Kidney (tissue), 22 donors: ENCODE measurements at places on chromosomes 2 and 18. TPM values are rescaled to one million over a fixed set of nuclear protein-coding genes. Genes with fewer than 3 reads are reported as not detected.

ALKAL2 gene
- 18.2 TPM for total RNA-seq

TEKT4 gene
- total RNA-seq, result 0.16 TPM

SLC8A1 gene
- 33.9 TPM for total RNA-seq

CCDC102B gene
- total RNA-seq, result 6.8 TPM

ANKRD29 gene
- 4.9 TPM for total RNA-seq

ACADL gene
- total RNA-seq, result 21.1 TPM

- H3K4me3 ChIP-seq, result no peak overlapping the region
- no peaks in the 10 kb centered on the region for H3K4me1 ChIP-seq
- H3K36me3 ChIP-seq, result no peaks in the 10 kb centered on the region
- no peak overlapping the region for H3K27ac ChIP-seq
- H3K27me3 ChIP-seq, result no peaks in the 10 kb centered on the region
Observed at GRCh38 chr18:402129-402528, 98.4 kb downstream of the COLEC12 start.

DNA sequence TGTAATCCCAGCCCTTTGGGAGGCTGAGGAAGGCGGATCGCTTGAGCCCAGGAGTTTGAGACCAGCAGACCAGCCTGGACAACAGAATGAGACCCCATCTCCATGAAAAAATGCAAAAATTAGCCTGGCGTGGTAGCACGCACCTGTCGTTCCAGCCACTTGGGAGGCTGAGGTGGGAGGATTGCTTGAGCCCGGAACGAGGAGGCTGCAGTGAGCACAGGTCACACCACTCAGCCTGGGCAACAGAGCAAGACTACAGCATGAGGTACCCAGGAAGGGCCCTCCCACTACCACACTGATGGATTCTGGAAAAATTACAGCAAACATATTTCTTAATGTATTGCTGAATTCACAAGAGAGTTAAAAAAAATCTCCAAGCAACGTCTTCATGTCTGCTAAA, 56.3 kb upstream of the HPCAL1 start:
- H3K4me1 ChIP-seq, result no peaks in the 10 kb centered on the region
- H3K4me3 ChIP-seq, result no peak overlapping the region
- no peaks in the 10 kb centered on the region for H3K27me3 ChIP-seq
- DNase-seq, result no peak
- no peak overlapping the region for H3K27ac ChIP-seq
- H3K36me3 ChIP-seq, result no peaks in the 10 kb centered on the region

DNA sequence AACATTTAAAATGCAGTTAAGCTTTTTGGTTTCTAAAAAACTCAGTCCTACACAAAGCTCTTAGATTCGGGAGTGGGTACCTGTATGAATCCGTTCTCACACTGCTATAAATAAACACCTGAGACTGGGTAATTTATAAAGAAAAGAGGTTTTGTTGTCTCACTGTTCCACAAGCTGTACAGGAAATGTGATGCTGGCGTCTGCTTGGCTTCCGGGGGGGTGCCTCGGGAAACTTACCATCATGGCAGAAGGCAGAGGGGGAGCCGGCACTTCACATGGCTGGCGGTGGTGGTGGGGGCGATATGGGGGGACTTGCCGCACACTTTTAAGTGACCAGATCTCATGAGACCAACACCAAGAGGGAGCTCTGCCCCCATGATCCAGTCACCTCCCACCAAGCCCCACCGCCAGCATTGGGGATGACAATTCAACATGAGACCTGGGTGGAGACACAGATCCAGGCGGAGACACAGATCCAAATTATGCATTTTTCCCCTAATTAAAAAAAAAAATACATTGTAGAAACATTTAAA, 222.5 kb downstream of the GBX2 start:
- no peak for DNase-seq
- H3K4me3 ChIP-seq, result no peak overlapping the region
- no peak overlapping the region for H3K27ac ChIP-seq
- no peaks in the 10 kb centered on the region for H3K36me3 ChIP-seq
- H3K4me1 ChIP-seq, result no peaks in the 10 kb centered on the region

- H3K4me3 ChIP-seq, result no peak overlapping the region
- DNase-seq, result no peak
- no peak overlapping the region for H3K27ac ChIP-seq
- H3K27me3 ChIP-seq, result no peaks in the 10 kb centered on the region
- H3K36me3 ChIP-seq, result no peaks in the 10 kb centered on the region
Observed at GRCh38 chr2:19003554-19003953, 354.9 kb downstream of the OSR1 start.

GRCh38 chr18:77110400-77110799, 22.2 kb downstream of the MBP start:
- no peak overlapping the region for H3K4me3 ChIP-seq
- no peaks in the 10 kb centered on the region for H3K27me3 ChIP-seq
- peak; percentile 45 for DNase-seq

DNA sequence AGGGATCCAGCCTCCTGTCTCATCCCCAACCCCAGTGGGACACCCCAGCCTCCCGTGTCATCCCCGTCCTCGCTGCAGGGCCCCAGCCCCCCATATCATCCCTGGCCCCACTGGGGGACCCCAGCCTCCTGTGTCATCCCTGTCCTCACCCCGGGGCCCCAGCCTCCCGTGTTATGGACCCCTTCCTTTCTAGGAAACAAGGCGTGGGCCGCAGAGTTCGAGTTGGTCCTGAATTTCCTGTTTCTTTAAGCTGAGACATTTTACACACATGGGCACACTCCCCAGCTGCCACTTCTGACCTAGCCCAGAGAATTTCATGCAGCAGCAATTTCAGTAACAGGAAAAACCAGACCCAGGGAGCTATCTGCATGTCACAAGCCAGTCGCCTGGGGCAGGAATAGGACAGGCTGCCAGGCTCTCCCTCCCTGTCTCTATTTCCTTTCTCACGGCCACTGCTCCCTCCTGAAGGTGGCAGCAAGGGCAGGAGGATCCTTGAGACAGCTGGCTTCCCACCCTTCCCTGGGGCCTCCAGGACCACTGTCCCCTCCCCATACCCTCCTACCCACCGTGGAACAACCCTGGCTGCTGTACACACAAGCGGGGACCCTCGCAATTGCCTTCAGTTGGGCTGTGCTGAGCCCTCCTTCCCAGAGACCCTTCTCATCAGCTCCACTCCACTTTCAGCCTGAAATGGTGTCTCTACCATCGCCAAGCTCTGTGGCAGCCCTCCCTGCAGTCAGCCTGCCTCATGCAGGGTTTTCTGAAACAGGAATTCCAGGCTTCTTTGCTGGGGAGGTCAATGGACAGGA, 141.9 kb upstream of the ID2 start:
- peak; percentile 87 for DNase-seq
- H3K4me1 ChIP-seq, result peaks cover 2% of the 10 kb centered on the region
- H3K27me3 ChIP-seq, result no peaks in the 10 kb centered on the region
- no peaks in the 10 kb centered on the region for H3K36me3 ChIP-seq
- peak overlapping the region; percentile 76 for H3K27ac ChIP-seq

- H3K27me3 ChIP-seq, result no peaks in the 10 kb centered on the region
- no peak overlapping the region for H3K4me3 ChIP-seq
Observed at GRCh38 chr18:5772306-5773105, 122.8 kb downstream of the TMEM200C start.

DNA sequence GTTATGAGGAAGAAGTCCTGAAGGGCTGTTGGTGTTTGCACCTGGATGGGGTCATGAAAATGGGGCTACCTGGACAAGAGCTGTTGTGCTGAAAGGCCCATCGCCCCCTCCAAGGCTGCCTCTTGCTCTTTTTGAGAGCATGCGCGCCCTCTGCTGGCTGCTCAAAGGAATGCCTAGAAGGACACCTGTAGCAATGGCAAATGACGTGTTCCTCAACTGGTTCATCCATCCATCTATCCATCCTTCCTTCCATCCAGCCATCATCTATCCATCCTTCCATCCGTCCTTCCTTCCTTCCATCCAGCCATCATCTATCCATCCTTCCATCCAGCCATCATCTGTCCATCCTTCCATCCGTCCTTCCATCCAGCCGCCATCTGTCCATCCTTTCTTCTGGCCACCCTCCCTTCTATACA, 17.2 kb upstream of the RPL31 start:
- DNase-seq, result peak; percentile 82
- no peaks in the 10 kb centered on the region for H3K36me3 ChIP-seq
- no peaks in the 10 kb centered on the region for H3K27me3 ChIP-seq
- H3K4me3 ChIP-seq, result no peak overlapping the region
- H3K27ac ChIP-seq, result no peak overlapping the region
- no peaks in the 10 kb centered on the region for H3K4me1 ChIP-seq

DNA sequence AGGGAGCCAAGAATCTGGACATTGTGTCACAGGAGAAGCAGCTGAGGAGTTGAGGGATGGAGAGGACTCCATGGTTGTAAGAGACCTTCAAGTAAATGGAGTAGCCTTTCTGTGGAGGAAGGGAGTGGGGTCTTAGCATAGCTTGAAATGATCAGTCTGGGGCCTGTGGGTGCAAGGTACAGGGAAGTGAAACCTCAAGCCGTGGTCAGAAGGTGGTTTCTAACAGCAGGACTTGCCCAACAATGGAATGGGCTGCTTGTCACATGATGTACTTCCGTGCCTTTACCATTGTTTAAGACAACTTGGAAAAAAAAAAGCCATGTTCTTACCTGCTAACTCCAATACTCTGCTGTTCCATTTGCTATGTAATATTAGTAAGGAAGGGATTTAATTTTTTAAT, 140.7 kb downstream of the LDLRAD4 start:
- no peaks in the 10 kb centered on the region for H3K4me1 ChIP-seq
- H3K27me3 ChIP-seq, result no peaks in the 10 kb centered on the region
- no peak overlapping the region for H3K27ac ChIP-seq
- no peak overlapping the region for H3K4me3 ChIP-seq
- H3K36me3 ChIP-seq, result no peaks in the 10 kb centered on the region
- DNase-seq, result no peak

GRCh38 chr2:141923657-141924056, 207.2 kb downstream of the LRP1B start:
- no peak for DNase-seq
- H3K4me3 ChIP-seq, result no peak overlapping the region
- H3K36me3 ChIP-seq, result no peaks in the 10 kb centered on the region
- no peak overlapping the region for H3K27ac ChIP-seq
- no peaks in the 10 kb centered on the region for H3K4me1 ChIP-seq
- no peaks in the 10 kb centered on the region for H3K27me3 ChIP-seq

- no peak overlapping the region for H3K4me3 ChIP-seq
- no peak for DNase-seq
- H3K27me3 ChIP-seq, result no peaks in the 10 kb centered on the region
- no peak overlapping the region for H3K27ac ChIP-seq
Observed at GRCh38 chr2:20985062-20985461, 58.8 kb downstream of the APOB start.

- peaks cover 3% of the 10 kb centered on the region for H3K27me3 ChIP-seq
- H3K4me3 ChIP-seq, result no peak overlapping the region
- DNase-seq, result no peak
- no peak overlapping the region for H3K27ac ChIP-seq
- H3K36me3 ChIP-seq, result no peaks in the 10 kb centered on the region
Observed at GRCh38 chr2:120437604-120438000, 91.7 kb downstream of the INHBB start.

DNA sequence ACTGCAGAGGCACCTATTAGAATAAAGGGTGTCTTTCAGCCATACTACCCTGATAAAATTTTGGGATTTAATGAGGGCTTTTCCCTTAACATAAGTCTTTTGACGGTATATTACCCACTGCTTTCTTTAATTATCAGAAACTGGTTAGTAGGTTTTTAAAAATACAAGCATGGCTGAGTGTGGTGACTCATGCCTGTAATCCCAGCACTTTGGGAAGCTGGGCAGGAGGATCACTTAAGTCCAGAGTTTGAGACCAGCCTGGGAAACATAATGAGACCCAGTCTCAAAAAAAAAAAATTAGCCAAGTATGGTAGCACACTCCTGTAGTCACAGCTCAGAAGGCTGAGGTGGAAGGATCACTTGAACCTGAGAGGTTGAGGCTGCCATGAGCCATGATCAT, 16.1 kb downstream of the CPSF3 start:
- H3K36me3 ChIP-seq, result peaks cover 18% of the 10 kb centered on the region
- DNase-seq, result no peak
- H3K4me3 ChIP-seq, result no peak overlapping the region

- no peaks in the 10 kb centered on the region for H3K4me1 ChIP-seq
- DNase-seq, result no peak
- H3K4me3 ChIP-seq, result no peak overlapping the region
- no peak overlapping the region for H3K27ac ChIP-seq
Observed at GRCh38 chr18:21559195-21559594, 41.3 kb downstream of the ESCO1 start.

- no peaks in the 10 kb centered on the region for H3K4me1 ChIP-seq
- H3K4me3 ChIP-seq, result no peak overlapping the region
- no peaks in the 10 kb centered on the region for H3K27me3 ChIP-seq
- H3K27ac ChIP-seq, result no peak overlapping the region
- H3K36me3 ChIP-seq, result no peaks in the 10 kb centered on the region
- DNase-seq, result no peak
Observed at GRCh38 chr18:70430501-70431173, 141.8 kb downstream of the SOCS6 start.

DNA sequence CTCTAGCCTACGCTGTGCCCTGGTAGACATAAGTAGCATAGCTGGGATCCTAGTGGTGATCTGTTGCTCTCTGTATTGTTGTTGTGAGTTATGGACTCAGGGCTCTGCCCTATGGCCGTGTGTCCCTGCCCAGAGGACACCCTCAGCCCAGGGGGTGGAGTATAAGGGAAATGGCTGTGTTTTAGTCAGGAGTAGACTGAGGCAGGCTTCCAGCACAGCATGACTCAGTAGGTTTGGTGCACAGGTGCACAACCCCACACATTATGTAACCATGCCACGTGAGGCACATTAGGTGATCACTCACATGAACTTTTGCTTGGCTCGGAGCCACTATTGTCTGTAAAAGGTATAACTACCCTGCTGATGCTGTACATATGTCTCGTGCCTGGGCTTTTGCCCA, 59.9 kb upstream of the PEX13 start:
- no peaks in the 10 kb centered on the region for H3K27me3 ChIP-seq
- no peak for DNase-seq

- no peaks in the 10 kb centered on the region for H3K4me1 ChIP-seq
- no peak overlapping the region for H3K4me3 ChIP-seq
- H3K27me3 ChIP-seq, result no peaks in the 10 kb centered on the region
- no peaks in the 10 kb centered on the region for H3K36me3 ChIP-seq
- peak; percentile 4 for DNase-seq
Observed at GRCh38 chr2:100482741-100483140, 12.5 kb downstream of the NMS start.

DNA sequence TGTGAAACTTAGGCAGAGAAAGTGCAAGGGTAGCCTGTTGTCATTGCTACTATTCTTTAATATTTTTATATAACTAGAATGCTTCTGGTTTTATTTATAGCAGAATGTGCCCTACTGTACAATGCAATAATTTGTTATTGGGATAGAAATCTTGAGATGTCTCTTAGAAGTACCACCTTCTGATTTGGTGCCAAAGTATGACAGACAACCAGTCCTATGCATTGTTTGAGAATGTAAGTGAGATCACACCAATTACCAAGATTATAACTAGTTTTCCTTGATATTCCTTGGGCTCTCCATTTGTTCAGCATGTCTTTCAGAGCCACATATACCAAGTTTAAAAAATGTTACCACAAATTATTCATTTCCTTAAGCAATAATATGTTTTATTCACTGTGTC, 399.7 kb downstream of the CPS1 start:
- no peak for DNase-seq
- no peaks in the 10 kb centered on the region for H3K36me3 ChIP-seq
- no peak overlapping the region for H3K4me3 ChIP-seq
- no peaks in the 10 kb centered on the region for H3K27me3 ChIP-seq
- no peak overlapping the region for H3K27ac ChIP-seq
